ENCODE measurements at places on chromosomes 4 and X.

- no peak for ATAC-seq
These were observed 552 bp downstream of the IKBKG start for GRCh38 chrX:154548028-154548316.

GRCh38 chr4:156977435-156978160, 6.0 kb upstream of the PDGFC start:
- ATAC-seq: no peak

DNA sequence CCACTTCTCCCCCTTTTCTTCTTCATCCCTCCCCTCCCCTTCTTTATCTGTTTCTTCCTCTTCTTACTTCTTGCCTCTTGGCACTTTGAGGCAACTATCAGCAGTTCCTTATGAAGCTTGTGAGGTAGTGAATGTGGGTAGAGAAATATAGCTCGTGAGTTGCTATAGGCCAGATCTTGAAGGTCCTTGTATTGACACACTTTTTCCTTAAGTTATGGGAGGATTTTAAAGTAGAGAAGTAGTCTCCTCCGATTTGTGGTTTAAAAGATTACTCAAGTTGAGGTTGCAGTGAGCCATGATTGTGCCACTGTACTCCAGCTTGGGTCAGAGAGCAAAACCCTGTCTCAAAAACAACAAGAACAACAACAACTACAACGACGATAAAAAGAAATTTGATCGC, 3.4 kb upstream of the RRAGB start:
- no peak for ATAC-seq

DNA sequence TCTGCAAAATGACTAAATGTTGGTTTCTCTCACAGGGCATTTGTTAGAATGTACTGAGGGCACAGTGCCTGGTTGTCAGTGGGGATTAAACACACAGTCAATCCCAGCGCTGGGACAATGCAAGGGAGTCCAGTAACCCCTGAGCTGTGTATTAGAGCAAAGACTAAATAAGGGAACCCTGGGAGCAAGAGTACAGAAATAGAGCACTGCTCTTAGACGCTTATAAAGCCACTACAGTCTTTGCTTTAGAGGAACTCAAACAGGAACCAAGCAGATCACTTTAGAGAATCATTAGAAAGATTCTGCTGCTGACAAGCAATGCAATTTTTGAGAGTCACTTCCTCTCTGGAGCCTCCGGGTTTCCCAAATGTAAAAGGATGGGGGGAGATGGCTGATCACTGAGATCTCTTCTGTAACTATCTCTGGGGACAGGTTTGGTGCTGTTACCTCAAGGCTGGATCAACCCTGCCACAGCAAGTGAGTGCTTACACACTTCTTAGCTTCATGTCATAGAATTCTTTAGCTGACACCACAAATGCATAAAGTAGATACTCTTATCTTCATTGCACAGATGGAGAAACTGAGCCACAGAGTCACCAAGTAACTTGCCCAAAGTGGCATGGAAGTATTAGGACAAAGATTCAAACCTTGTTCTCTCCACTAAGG, 137.8 kb upstream of the CPEB2 start:
- ATAC-seq: no peak

- ATAC-seq: no peak
These were observed 43.9 kb upstream of the PPP2R2C start for GRCh38 chr4:6516281-6516680.

- ATAC-seq: peak; percentile 4
These were observed 31.5 kb downstream of the BLOC1S4 start for GRCh38 chr4:6747294-6748051.

GRCh38 chr4:145954924-145955339, 16.3 kb upstream of the ZNF827 start:
- ATAC-seq: no peak

DNA sequence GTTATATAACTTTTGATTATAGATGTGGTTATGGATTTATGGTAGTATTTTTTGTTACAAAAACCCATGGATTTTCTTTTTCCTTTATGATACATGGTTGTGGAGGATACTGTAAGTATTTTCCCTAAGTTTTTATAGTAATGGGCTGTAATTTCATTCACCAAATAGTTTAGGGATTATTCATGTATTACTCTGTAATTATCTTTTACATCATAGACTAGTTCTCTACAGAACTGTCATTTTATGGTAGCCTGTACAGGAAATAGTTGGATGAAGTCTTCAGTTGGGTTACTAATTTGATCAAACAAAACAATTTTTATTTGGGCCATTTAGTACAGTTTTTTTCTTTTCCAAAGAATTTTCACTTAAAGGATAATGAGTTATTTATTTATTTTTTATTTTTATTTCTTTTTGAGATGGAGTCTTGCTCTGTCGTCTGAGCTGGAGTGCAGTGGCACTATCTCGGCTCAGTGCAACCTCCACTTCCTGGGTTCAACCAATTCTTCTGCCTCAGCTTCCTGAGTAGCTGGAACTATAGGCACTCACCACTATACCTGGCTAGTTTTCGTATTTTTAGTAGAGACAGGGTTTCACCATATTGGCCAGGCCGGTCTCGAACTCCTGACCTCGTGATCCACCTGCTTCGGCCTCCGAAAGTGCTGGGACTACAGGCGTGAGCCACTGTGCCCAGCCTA, 42.1 kb downstream of the RBPJ start:
- no peak for ATAC-seq

DNA sequence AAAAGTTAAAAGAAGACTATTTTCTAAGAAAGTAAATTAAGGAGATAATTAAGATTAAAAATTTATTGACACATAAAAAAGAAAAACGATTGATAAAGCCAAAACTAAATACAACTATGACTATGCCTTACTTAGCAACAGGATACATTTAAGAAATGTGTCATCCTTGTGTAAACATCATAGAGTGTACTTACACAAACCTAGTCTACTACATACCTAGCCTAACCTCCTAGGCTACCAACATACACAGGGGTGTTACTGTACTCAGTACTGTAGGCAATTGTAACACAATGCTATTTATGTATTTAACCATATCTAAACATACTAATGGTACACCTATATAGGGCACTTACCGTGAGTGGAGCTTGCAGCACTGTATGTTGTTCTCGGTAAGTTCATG, 108.3 kb downstream of the ANXA10 start:
- ATAC-seq: no peak

GRCh38 chr4:3044870-3045819, 29.2 kb downstream of the HTT-AS start:
- peak; percentile 70 for ATAC-seq

DNA sequence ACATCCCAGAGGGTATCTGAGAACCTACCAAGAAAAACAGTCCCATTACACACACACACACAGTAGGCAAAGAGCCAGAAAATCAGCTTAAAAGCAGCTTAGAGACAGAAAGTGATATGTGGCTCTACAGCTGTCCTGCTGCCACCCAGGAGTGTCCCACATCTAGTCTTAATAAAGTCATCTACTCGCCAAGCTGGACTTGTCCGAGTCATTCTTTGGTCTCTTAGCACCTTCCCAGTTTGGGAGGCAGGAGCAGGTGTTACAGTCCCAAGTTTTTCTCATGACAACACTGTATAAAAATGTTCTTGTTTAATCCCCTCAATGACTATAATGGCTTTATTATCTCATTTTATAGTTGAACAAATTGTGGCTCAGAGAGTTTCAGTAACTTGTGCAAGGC, 252.5 kb upstream of the CASK start:
- no peak for ATAC-seq

GRCh38 chrX:108306086-108306485, 132.1 kb downstream of the COL4A6 start:
- no peak for ATAC-seq

- no peak for ATAC-seq
These were observed 831.9 kb downstream of the TRIML1 start for GRCh38 chr4:188971125-188971524.

- peak; percentile 69 for ATAC-seq
These were observed 62.5 kb downstream of the CD40LG start for GRCh38 chrX:136710325-136710951.

- ATAC-seq: no peak
These were observed 53.8 kb downstream of the CPLX1 start for GRCh38 chr4:772118-772517.

- ATAC-seq: no peak
These were observed 158.2 kb upstream of the MAP3K15 start for GRCh38 chrX:19673375-19674040.

DNA sequence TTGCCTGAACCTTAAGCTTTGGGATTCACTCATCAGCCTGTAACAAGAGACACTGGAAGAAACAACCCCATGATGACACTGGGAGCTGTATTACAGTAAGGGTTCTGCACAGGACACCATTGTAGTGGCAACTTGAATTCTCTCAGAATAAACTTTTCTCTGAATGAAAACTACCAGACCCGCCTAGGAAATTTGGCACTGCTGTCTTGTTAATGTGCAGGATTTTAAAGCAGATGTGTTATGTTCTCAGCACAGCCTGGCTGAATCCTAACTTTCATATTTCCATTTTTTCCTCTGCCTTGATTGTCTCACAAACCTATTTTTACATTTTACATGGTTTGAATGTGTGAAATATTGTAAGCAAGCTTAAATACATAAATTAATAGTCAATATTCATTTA, 253.6 kb downstream of the UNC5C start:
- no peak for ATAC-seq

DNA sequence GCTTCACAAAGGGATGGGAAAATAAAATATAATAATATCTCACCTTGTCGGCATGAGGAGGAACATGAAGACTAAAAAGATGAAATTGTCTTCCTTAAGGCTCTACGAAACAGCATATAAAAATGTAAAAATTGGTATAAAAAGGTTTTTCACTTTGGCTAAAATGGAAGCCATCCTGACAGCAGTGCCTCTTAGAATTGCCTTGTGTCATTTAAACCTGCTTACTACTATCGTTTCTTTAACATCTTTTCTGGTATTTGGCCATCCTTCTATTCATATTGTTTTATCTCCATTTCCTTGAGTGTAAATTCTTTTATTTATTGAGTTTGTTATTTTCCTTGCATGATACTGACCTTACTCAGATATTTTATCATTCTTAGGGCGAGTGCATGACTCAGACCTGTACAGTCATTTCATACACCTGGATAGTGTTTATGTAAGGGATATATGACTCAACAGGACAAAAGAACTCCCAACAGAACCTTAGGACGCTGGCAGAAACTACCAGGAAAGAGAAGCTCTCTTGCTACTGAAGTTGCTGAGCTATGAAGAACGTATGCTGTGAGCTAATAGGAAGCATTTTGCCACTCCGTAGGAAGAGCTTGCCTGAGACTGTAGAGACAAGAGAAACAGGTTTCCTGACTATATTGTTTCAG, 5.8 kb upstream of the CDKN2AIP start:
- ATAC-seq: no peak

- no peak for ATAC-seq
These were observed 180.9 kb downstream of the DACH2 start for GRCh38 chrX:86329174-86329573.

GRCh38 chr4:123415576-123415975, 19.0 kb downstream of the SPRY1 start:
- no peak for ATAC-seq

Measured in stimulated activated memory B cell treated with anti-CD40 and anti-IgM and Interleukin-4, amounts not matched to agents 10 μg/mL and 1 μg/mL and 100 μg/mL, for 72 hours (primary cell).